Sigmoid colon (tissue), 7 donors: ENCODE measurements at places on chromosomes 3 and 15.

GRCh38 chr3:6962801-6963200 is 101.9 kb downstream of the GRM7 start:
- DNase-seq: no peak

- DNase-seq: no peak
These were observed 102.8 kb upstream of the TBC1D5 start for GRCh38 chr3:17845026-17845812.

DNA sequence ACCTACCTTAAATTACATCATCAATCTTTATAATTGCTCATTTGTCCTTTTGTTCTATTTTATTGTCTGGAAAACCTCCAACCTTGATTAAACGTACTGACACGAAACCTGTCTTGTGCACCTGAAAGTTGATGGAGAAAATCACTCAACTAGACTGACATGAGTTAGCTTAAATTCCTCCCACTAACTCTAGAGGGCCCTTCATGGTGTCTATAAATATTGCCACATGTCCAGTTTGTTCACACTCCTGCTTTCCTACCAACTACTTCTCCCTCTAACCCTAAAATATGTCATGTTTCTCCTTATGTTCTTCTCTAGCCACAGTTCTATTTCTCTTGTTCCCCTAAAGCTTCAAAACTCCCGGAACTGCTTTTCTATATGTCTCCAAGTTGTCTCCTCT is 59.8 kb upstream of the SGO1 start:
- no peak for DNase-seq

GRCh38 chr3:128515967-128516366 is 23.0 kb upstream of the GATA2 start:
- no peak for DNase-seq

DNA sequence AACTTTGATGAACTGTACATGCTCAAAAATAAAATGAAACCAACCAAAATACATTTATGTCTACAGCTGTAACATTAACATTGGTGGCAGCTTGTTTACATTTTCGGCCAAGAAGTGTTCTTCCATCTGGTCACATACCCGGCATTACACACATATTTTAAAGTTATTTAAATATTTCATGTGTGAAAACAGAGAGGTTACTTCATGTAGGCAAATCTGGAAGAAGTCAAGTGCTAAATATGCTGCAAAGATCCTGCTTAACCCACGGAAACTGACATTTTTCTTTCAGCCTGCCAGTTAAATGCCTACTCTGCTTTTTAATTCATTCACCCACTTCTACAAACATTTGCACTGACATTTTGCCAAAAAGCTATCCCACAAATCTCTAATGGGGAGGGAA is 69.7 kb downstream of the MB21D2 start:
- DNase-seq: no peak

DNA sequence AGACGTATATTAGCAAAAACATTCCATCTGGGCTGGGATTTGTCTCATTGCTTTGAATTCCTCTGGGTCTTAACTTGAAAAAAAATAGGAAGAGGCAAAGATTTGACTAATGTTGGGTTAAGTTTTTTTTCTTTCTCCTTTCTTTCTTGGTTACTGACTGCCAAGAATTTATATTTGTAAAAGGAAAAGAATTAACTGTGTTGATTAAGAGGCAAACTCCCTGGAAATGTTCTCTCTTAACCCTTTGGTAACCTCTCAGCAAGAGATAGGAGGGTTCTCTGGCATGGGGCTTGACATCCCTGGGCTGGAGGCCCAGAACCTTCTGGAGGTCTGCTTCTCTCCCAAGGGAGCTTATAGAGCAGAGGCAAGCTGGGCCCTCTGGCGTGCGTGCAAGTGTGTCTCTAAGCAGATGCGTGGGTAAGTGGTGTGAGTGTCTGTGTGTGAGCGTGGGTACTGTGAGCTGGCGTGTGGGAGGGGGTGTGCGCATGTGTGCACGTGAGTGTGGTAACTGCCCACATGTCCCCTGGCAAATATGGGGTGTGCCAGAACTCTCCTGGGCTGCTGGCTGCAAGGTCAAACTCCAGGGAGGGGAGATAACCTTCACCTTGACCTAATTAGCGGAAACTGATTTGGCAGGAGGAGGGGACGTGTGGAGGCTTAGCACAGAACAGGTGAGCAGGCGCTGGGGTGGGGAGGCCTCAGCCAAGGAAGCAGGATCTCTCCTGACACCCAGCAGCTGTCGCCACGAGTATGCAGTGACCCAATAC is 49.4 kb upstream of the MAGEF1 start:
- DNase-seq: no peak

DNA sequence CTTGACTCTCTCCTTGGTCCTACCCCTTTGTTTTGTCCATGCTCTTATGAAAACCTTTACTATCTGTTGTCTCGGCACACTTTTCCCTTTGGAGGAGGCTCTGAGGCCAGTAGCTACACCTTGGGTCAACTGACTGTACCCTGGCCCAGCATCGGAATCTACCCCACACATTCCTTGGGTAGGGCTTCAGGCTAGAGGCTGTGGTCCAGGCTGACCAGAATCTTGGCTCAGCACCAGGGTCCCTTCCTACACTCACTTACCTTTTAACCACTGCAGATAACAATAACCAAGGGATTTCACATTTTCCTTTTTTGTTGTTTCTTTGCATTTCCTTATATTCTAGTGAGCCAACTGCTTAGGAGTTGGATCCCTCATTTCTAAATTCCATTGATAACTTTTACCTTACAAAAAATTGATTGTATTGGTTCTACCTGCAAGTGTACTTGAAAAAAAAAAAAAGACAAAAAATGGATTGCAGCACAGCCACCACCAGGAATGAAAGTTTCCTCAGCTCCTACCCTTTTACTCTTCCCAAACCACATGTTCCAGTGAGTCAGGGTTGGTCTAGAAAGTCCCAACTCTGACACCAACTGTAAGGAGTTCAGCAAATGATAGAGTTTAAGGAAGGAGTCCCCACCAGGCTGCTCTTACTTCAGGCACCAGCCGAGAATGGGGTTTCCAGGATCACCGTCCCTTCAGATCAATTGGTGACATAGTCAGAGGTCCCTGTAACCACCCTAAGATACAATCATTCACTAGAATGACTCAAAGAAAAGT is 95.6 kb downstream of the FBLN2 start:
- DNase-seq: no peak

DNA sequence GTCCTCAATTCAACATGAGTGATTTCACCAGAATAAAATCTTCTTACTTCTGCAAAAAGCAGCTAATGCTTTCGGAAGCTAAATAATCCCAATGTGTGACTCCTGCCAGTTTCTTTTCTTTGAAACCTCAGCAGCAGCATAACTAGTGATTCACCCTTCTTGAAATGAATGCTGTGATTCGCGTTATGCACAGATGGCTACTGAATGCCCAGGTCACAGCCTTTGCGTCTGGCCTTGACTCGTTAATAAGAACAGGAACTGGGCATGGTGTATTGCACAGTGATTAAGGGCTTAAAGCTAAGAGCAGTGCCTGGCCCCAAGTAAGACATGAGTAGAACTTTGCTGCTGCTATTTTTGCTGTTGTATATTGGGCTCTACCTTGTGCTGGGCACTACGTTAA is 19.0 kb downstream of the CGNL1 start:
- no peak for DNase-seq

- no peak for DNase-seq
These were observed 32.8 kb downstream of the KAT2B start for GRCh38 chr3:20073068-20073467.
